Uterus (tissue), 4 donors: ENCODE measurements at places on chromosomes 5 and 9. TPM values are rescaled to one million over a fixed set of nuclear protein-coding genes. Genes with fewer than 3 reads are reported as not detected.
A peak's percentile ranks its signal among the peaks of the same experiment; 100 is the strongest.

Gene DBH
- total RNA-seq: not detected

Gene C1QTNF3
- 35.9 TPM for total RNA-seq

GRCh38 chr9:136015656-136016571 is 54.7 kb upstream of the UBAC1 start:
- DNase-seq: peak; percentile 14
- no peaks in the 10 kb centered on the region for H3K27me3 ChIP-seq
- no peak overlapping the region for H3K27ac ChIP-seq
- no peak overlapping the region for H3K4me3 ChIP-seq
- H3K36me3 ChIP-seq: no peaks in the 10 kb centered on the region

GRCh38 chr5:117131876-117132275 is 557.3 kb upstream of the SEMA6A start:
- no peak for DNase-seq
- H3K27me3 ChIP-seq: no peaks in the 10 kb centered on the region
- no peak overlapping the region for H3K27ac ChIP-seq
- no peaks in the 10 kb centered on the region for H3K4me1 ChIP-seq

DNA sequence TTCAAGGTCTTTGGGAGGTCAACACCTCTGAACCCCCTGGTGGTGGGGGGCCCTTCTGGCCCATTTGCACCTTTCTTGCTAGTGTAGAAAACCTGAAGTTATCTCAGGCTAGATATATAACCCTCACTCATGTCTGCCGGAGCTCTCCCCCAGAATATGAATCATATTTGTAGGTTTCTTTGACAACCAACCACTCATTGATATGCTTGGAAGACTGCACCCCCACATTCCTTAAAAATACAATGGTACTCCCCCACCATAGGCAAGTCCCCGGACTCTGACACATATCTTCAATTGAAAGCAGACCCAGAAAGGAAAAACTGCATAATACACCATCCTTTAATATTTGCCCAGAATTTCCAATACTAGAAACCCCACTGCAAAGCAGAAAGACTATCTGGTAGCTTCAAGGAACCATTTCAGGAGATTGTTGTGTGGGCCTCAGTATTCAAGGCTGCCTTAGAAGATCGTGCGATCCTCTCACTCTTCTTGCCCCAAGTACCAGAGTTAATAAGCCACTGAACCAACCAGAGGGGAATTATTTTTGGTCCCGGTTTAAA is 978 bp upstream of the UBE2B start:
- peaks cover 4% of the 10 kb centered on the region for H3K4me1 ChIP-seq
- H3K27ac ChIP-seq: peak overlapping the region; percentile 99
- DNase-seq: no peak
- peak overlapping the region; percentile 89 for H3K4me3 ChIP-seq
- H3K27me3 ChIP-seq: no peaks in the 10 kb centered on the region
